ENCODE measurements at places on chromosomes 5 and 9.
A peak's percentile ranks its signal among the peaks of the same experiment; 100 is the strongest.

DNA sequence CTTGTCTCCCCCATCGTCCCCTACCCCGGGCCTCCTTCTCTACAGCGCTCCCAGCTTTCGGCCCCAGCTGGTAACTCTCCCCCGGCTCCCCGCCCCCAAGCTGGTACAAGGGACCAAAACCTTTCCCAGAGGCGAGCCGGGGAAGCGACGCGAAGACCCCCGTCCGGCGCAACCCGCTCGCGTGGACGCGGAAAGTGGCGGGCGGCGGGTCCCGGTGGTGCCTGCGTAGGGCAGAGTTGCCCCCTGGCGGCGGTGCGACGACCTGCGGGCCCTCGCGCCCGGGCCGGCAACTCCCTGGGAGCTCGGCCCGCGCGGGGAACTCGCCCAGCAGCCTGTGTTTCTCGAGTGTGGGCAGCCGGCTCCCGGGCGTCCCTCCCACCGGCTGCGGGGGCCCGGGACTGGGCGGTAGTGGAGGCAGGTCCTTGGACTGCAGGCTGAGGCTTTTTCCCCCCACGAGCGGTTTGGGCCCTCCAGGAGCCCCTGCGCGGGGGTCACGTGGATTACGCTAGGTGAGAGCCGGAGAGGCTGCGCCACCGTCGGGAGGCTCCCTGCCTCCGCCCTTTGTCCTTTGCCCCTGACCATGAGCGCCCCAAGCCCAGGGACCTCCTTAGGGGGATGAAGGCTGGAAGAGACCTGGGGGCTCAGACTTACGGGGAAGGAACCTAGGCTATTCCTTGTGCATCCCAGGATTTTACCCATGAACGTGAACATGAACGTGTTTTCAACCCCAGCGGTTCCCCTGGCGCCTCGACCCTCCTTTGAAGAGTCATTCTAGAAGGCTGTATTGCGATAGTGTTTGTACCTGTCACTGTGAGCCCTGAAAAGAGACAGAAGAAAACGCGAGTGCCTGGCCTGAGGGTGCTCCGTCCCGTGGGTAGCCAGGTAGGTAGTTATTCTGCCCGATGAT lies 2.9 kb upstream of the FOXD1 start:
- peak; percentile 67 for DNase-seq

DNA sequence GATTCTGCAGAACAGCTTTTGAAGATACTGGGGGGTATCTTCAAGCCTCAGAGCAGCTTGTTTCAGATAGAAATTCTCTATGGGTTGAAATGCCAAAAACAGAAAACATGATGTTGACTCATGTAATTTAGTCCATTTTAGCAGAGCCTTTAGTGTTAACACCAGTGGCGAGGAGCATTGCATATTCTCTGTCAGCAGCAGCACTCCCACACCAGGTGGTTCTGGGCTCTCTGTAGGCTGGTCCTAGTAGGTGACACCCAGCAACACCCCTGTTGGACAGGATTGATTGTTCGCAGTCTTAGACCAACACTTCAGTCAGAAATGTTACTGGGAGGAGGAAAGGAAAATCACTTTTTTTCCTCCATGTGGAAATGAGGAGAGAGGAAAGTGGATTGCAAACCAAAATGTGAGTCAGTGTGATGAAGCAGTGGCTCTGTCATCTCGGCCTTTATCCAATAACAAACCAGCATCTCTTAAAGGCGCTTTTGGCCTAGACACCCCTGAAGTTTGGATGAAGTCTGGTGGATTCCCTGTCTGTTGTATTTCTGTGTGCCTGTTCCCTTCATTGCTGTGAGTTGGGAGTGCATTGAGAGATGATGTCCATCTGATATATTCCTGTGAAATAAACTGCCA lies 16.8 kb downstream of the SLC46A2 start:
- no peak for DNase-seq

- DNase-seq = peak; percentile 23
Measured at GRCh38 chr5:9188131-9188530, 357.7 kb downstream of the SEMA5A start.

DNA sequence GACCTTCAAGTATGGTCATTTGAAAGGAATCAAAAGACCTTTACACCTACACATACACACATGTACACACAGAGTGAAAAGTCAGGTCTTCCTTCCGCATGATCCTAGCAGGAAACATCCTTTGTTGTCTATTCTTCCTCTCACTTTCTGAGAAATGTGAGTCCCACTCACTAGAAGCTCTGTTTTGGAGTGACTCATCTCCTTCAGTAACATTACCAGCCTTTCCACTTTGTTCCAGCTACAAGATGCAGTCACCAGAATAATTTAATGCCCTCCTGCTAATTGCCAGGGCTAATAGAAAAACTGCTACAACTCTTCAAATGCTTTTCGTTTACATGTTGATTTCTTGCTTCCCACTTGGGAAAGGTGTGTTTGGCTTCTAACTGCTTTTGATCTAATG lies 417.3 kb downstream of the RASEF start:
- DNase-seq = no peak

- no peak for DNase-seq
Measured at GRCh38 chr9:97853844-97854695, 1.0 kb downstream of the FOXE1 start.

DNA sequence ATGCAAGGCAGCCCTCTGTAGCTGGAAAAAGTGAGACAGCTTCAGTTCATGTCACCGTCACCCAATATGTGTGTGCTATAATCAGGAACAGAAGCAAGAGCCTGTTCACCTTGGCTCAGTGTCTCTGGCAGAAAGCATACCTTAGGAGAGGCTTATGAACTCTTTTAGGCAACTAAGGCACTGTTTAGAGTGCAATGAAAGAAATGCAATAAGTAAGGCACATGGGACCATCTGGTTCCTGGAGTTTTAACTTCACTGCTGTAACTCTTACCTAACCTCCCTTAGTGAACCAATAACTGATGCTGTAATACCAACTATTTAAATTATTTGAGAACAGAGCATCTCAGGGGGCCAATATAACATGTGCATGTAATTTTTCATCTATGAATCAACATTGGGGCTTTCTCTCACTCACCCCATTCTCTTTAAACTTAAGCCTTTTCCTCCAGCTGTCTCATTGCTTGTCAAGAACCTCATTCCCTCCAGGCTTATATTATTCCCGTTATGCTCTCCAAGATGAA lies 32.4 kb downstream of the C9 start:
- no peak for DNase-seq

GRCh38 chr5:125047871-125048270 lies 301.4 kb upstream of the ZNF608 start:
- DNase-seq = no peak

DNA sequence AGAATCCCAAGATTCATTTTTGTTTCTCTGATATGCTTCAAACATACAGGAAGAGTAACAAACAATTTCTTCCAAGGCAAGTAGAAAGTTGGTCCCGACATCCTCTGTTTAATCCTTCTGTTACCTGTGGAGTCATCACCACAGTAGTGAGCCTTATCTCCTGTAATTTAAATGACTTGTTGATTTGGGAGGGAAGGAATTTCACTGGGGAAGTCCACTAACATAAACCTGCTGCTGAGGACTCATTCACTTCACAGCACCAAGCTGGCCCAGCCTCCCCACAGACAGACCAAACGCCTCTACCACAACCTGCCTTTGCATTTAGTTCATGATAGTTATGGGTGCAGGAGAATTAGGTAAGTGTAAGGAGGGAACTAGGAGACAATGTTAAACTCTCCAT lies 63.2 kb downstream of the PRKACG start:
- no peak for DNase-seq

DNA sequence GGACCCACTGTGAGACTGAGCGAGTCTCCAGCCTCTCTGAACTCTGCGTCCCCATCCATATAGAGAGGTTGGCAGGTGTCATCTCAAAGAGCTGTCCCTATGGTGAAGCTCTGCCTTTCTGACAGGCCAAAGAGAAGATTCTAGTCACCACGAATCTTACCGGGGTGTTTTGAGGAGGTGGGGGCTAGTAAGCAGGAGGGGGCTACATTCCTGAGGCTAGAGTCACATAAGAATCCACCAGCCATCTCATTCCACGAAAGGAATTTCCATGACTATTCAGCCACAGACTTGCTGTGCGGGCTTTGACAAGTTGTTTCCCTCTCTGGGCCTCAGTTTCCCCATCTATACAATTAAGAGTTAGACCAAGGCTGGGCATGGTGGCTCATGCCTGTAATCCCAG lies 16.3 kb downstream of the PDGFRB start:
- DNase-seq = no peak

All from GM12865 (cell line).